ENCODE measurements at places on chromosomes 7 and 10. TPM values are rescaled to one million over a fixed set of nuclear protein-coding genes. Genes with fewer than 3 reads are reported as not detected.

CDC123 gene
- total RNA-seq = 106 TPM

ZPBP gene
- total RNA-seq = not detected

MMRN2 gene
- total RNA-seq = 2.4 TPM

LIPN gene
- not detected for total RNA-seq

IDI1 gene
- 144 TPM for total RNA-seq

DMBT1 gene
- total RNA-seq = not detected

NYAP1 gene
- total RNA-seq = 0.83 TPM

TMEM176A gene
- total RNA-seq = not detected

CELF2 gene
- 5.1 TPM for total RNA-seq

TAF3 gene
- 1.8 TPM for total RNA-seq

HOXA7 gene
- 1.8 TPM for total RNA-seq

CLEC5A gene
- total RNA-seq = not detected

SPACDR gene
- 1.5 TPM for total RNA-seq

Data from smooth muscle cell of the umbilical artery (primary cell).